Effector memory CD8-positive, alpha-beta T cell (primary cell): ENCODE measurements at places on chromosomes 6 and 20.

DNA sequence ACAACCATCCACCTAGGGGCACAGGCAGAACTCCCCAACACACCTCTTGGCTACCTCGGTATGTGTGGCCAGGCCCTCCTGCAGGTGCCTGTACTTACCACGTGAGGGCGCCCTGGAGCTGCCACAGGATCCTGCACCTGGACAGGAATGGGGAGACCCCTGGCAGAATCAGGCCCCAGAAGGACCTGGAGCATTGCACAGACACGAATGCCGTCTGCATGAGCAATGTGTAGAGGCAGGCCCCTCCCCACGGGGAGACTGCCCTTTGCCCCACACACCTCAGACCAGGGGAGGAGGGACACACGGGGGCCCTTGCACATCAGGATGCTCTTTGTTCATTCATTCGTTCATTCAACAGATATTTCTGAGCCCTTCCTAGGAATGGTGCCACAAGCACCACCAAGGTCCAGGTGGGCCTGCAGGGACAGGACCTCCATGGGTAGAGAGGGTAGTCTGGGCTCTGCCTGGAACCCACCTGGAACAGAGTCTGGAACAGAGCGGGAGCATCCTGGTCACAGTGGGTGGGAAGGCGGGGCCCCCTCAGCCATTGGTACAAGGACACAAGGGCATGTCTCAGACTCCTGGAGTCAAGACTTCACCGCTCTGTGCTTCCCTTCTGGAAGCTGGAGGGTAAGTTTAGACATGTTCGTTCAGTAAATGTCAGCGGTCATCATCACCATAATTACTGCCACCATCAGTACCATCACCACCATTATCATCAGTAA lies 32.3 kb downstream of the YTHDF1 start:
- no peak overlapping the region for H3K27ac ChIP-seq
- H3K36me3 ChIP-seq: peaks cover 5% of the 10 kb centered on the region
- H3K4me3 ChIP-seq: no peak overlapping the region
- peaks cover 18% of the 10 kb centered on the region for H3K27me3 ChIP-seq
- no peaks in the 10 kb centered on the region for H3K4me1 ChIP-seq
- DNase-seq: peak; percentile 23

DNA sequence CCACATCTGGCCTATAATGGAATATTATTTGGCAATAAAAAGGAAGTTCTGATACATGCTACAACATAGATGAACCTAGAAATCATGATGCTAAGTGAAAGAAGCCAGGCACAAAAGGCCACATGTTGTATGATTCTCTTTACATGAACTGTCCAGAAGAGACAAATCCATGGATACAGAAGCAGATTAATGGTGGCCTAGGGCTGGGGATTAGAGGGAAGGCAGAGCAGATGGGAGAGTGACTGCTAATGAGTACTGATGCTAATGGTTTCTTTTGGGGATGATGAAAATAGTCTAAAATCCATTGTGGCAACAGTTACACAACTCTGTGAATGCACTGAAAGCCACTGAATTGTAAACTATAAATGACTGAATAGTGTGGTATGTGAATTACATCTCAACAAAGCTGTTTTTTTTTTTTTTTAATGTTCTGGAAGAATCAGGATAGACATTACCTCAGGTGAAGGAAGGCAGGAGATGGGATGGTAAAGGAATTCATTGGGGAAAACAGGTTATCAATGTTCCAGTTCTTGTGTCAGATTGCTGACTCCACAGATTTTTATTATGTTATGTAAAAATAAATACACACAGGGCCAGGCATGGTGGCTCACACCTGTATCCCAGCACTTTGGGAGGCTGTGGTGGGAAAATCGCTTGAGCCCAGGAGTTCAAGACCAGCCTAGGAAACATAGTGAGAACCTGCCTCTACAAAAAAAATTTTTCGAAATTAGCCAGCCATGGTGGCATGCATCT lies 8.9 kb upstream of the SOX12 start:
- H3K27me3 ChIP-seq: no peaks in the 10 kb centered on the region
- H3K4me3 ChIP-seq: no peak overlapping the region
- H3K27ac ChIP-seq: no peak overlapping the region
- H3K36me3 ChIP-seq: peaks cover 4% of the 10 kb centered on the region
- DNase-seq: no peak

- H3K4me1 ChIP-seq: peaks cover 9% of the 10 kb centered on the region
- no peaks in the 10 kb centered on the region for H3K36me3 ChIP-seq
- no peak for DNase-seq
- H3K4me3 ChIP-seq: no peak overlapping the region
These were observed 60.2 kb downstream of the LRRC1 start for GRCh38 chr6:53854843-53855567.

DNA sequence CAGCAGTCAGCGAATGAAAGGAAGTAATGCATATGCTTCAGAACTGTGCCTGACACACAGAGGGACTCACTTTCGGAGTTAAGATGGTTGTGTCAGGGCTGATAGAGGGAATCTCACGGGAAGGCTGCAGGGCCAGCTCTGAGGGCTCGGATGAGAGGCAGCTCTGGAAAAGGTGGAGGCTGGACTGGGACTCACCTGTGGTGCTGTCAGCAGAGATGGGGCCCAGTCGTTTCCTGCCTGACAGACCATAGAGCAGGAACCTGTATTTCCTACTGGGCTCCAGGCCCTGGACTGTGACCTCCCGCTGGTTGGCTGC lies 9.3 kb downstream of the CYP21A2 start:
- H3K4me1 ChIP-seq: peaks cover 6% of the 10 kb centered on the region
- no peaks in the 10 kb centered on the region for H3K36me3 ChIP-seq
- H3K4me3 ChIP-seq: no peak overlapping the region
- no peak overlapping the region for H3K27ac ChIP-seq
